Activated CD4-positive, CD25-positive, alpha-beta regulatory T cell treated with anti-CD3 and anti-CD28 coated beads, Interleukin-2, amount 50 U/mL, for 24 hours (primary cell): ENCODE measurements at places on chromosomes 11 and 22.
A peak's percentile ranks its signal among the peaks of the same experiment; 100 is the strongest.

GRCh38 chr11:126083829-126084607 is 21.4 kb upstream of the CDON start:
- ATAC-seq = peak; percentile 70

DNA sequence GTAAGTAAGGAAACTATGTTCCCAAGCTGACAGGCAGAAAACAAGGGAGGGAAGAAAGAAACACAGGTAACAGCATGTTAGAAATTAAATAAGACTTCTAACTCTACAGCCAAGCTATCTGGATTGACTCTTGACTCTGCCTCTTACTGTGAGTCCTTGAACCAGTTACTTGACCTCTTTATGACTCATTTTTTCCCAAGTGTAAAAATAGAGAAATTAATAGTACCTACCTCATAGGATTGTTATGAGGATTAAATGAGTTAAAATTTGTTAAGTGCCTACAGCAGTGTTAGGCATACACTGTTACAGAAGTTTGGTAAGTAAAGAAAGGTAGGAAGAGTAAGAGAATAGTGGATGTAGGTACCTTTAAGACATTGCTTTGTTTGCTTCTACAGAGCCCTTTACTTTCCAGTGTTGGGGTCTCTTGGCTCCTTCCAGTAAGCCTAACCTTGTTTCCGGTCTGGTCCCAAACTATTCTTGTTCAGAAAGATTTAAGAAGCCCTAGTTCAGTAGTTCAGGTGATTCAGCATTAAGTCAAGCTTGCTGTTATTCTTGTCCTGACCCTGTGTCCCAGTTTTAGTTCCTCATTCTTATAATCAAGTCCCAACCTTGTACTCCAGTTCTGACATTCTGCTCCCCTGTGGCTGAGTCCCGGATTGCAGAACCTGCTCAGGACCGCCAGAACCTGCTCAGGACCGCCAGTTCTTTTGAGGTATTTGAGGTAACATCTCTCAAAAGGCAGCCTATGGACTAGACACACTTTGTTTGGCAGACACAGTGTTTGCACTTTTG is 963.4 kb upstream of the CCDC90B start:
- no peak for ATAC-seq

DNA sequence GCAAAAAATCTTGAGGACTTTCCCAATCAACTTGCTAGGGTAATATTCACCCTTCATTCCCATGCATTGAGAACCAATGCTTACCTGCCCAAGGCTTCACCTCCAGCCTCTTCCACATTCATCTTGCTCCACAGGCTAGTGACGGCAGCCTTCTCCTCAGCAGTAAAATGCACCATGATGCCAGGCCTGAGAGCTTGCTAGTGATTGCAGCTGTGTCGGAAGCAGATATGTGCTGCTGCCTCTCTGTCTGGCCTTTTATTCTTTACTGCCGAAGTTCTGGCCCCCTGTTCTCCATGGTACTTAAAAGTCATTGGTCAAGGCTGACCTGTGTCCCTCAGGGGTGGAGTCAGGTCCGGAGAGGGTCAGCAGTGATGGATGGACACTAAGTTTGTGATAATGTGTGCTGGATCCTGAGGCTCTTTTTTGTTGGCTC is at the start of gene HBE1:
Gene HBE1 (minus strand): TSS at position 231 of the 433 bp plus-strand sequence. CDS start 55 bp downstream, at position 176.
- ATAC-seq = no peak

GRCh38 chr11:65541093-65541982 is 16.5 kb downstream of the SCYL1 start:
- no peak for ATAC-seq

DNA sequence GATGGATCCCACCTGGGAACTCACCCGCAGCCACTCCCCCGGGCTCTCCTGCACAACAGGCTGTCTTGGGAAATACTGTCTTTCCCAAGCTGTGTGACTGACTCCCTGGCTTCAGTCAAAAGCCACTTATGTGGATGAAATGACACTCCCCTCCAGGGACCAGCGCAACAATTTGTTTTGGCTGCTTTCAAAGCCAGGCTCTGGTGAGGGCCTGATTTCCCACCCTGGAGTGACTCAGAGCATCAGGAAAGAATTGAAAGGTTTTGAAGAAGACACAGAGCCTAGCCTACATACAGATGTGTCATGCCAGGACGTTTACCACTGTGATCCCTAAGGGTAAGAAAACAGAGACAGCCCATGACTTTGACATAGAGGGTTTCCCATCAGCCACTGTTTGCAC is 550.5 kb downstream of the MIAT start:
- no peak for ATAC-seq
